Myocyte (in vitro differentiated cells): ENCODE measurements at places on chromosomes 1 and 21. TPM values are rescaled to one million over a fixed set of nuclear protein-coding genes. Genes with fewer than 3 reads are reported as not detected.

The TNFAIP8L2 gene
- not detected in 2 replicates for total RNA-seq

The DNAJC28 gene
- 3.3 and 3.5 TPM in 2 replicates for total RNA-seq

The DEPDC1 gene
- total RNA-seq = 1.0 and 1.6 TPM in 2 replicates

The MROH9 gene
- 0.16 TPM in 1 of 2 replicates, not detected in the other for total RNA-seq

The KRTAP6-1 gene
- total RNA-seq = not detected in 2 replicates

The OR14K1 gene
- total RNA-seq = not detected in 2 replicates

The ERG gene
- total RNA-seq = 1.4 TPM in 1 of 2 replicates, not detected in the other

The NR5A2 gene
- total RNA-seq = not detected in 2 replicates

The C1QB gene
- total RNA-seq = not detected in 2 replicates

The LIPI gene
- total RNA-seq = not detected in 2 replicates

The SLC9C2 gene
- 0.03 TPM in 1 of 2 replicates, not detected in the other for total RNA-seq

The OPTC gene
- not detected in 2 replicates for total RNA-seq

The FMOD gene
- total RNA-seq = 4.4 and 10.6 TPM in 2 replicates

The BROX gene
- 56.0 and 67.7 TPM in 2 replicates for total RNA-seq

The C1orf141 gene
- not detected in 2 replicates for total RNA-seq

The USH2A gene
- 0.08 and 0.21 TPM in 2 replicates for total RNA-seq

The SLC45A3 gene
- total RNA-seq = 12.1 and 12.7 TPM in 2 replicates

The TMPRSS2 gene
- total RNA-seq = not detected in 2 replicates

The COL16A1 gene
- total RNA-seq = 27.9 and 37.7 TPM in 2 replicates

The SELE gene
- not detected in 2 replicates for total RNA-seq

The PLA2G2C gene
- not detected in 2 replicates for total RNA-seq

The TSPAN2 gene
- total RNA-seq = 0.51 and 0.88 TPM in 2 replicates

The A3GALT2 gene
- total RNA-seq = 0.32 TPM in 1 of 2 replicates, not detected in the other

The DNM3 gene
- total RNA-seq = 0.62 and 1.1 TPM in 2 replicates

The SLAMF6 gene
- not detected in 2 replicates for total RNA-seq

The NBPF4 gene
- total RNA-seq = not detected in 2 replicates
